ENCODE measurements at places on chromosomes 6 and 20.

GRCh38 chr20:37430044-37430443 is 84.1 kb downstream of the SRC start:
- DNase-seq, result no peak

DNA sequence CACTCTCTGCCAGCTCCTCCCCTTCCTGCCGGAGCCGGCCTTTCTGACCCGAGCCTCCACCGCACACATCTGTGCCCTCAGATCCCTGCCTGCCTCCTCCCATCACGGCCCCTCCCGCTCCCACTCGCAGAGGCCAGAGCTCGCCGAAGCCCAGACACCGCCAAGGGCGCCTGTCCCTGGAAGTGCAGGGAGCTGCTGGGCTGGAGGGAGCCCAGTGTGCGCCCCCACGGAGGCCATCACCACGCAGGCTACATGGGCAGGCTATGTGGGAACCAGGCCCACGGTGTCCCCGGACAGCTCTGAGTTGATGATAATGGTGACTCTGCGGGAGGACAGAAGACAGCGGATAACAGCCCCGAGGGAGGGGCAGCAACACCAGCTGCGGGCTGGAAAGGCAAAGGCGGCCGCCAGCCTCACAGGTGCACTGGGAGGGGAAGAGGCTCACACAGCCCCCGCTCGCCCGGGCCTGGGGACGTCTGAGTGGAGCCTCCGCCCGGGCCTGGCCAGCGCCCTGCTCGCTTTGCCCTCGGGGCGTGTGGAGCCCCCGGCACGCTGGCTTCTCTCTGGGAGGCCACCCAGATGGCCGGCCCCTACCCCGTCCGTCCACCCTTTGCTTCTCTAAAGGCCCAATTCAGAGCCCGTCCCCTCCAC is 154.9 kb downstream of the DLL1 start:
- DNase-seq, result no peak

DNA sequence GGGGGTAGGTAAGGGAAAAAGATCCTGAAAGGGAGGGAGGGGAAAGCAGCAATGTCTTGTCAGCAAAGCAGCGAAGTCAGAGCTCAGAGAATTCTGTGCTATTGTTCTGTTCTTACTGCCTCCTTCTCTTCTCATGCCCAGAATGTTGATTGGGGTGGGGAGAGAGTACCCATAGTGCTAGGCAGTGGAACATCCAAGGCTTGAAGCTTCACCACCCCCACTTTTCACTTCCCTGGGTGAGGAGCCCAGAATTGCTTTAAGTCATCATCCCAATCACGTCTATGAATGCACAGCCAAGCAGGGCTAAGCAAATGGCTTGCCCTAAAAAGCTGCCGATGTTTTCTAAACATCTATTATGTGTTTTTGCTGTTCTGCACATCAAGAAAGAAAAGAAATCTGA is 16.5 kb downstream of the REPS1 start:
- no peak for DNase-seq

DNA sequence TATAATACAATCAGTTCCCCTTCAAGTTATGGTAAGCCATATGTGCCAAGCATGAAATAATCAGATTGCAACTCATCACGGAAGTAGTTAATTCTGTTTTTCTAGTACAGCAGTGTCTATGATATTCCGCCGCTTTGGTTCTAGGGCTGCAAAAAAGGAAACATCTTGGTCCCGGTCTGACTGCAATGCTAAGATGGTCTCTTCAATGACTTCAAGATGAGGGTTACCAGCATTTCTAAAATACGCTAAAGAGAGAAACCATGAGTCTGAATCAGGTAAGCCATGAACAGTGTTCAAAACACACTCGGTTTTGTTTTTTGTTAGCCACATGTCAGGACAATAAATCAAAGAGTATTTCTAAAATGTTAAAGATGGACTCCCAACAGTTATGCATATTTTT is 3.2 kb upstream of the ANKRD60 start:
- no peak for DNase-seq

DNA sequence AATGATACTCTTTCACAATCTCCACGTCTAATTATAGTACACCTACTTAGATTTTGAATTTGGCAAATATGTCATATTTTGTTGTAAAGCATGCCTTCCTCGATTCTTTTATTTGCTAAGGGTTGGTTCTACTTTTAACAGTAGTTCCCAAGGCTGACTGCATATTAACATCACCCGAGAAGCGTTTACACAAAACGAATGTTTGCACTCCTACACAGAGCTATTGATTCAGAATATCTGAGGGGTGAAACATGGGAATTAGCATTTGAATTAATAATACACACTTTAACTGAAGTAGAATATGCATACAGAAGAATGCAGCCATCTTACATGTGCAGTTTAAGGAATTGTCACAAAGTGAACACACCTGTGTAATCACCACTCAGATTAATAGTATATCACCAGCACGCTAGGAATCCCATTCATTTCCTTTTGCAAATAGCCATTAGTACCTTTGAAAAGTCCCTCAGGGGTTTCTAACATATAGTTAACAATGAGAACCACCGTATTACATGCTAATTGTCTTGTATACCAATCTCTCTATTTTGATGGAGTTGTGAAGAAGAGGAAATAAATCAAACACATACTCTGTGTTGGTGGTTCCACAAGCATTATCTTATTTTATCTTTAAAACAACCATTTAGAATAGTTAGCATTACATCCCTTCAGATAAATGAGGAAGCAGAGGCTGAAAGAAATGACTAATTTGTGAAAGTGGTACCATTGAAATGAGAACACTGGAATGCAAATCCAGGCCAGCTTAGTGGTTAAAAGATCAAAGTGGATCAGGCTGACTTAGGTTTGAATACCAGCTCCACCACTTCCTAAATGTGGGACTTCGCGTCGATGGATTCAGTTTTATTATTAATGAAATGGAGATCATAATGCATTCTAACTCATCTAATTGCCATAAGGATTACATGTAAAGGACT is 317.6 kb downstream of the HDGFL1 start:
- DNase-seq, result no peak

DNA sequence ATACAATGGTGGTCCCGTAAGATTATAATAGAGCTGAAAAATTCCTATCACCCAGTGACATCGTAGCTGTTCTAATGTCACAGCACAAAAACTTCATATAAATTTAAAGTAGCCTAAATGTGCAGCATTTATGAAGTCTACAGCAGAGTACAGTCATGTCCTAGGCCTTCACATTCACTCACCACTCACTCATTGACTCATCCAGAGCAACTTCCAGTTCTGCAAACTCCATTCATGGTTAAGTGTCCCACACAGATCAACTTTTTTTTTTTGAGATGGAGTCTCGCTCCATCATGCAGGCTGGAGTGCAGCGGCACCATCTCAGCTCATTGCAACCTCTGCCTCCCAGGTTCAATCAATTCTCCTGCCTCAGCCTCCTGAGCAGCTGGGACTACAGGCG is 20.9 kb upstream of the KCNG1 start:
- no peak for DNase-seq

GRCh38 chr6:166952121-166952520 is 4.2 kb downstream of the RNASET2 start:
- DNase-seq, result no peak

GRCh38 chr20:53867741-53868351 is 202.5 kb downstream of the BCAS1 start:
- DNase-seq, result no peak

DNA sequence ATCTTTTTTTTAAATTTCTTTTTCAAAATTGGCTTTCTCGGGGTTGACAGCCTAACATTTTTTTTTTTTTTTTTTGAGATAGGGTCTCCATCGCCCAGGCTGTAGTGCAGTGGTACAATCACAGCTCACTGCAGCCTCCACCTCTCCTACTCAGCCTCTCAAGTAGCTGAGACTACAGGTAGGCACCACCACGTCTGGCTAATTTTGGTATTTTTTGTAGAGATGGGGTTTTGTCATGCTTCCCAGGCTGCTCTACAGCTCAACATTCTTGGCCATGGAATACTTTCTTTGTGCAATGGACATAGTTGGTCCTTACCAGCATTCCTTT is 6.4 kb upstream of the CTNNBL1 start:
- no peak for DNase-seq

DNA sequence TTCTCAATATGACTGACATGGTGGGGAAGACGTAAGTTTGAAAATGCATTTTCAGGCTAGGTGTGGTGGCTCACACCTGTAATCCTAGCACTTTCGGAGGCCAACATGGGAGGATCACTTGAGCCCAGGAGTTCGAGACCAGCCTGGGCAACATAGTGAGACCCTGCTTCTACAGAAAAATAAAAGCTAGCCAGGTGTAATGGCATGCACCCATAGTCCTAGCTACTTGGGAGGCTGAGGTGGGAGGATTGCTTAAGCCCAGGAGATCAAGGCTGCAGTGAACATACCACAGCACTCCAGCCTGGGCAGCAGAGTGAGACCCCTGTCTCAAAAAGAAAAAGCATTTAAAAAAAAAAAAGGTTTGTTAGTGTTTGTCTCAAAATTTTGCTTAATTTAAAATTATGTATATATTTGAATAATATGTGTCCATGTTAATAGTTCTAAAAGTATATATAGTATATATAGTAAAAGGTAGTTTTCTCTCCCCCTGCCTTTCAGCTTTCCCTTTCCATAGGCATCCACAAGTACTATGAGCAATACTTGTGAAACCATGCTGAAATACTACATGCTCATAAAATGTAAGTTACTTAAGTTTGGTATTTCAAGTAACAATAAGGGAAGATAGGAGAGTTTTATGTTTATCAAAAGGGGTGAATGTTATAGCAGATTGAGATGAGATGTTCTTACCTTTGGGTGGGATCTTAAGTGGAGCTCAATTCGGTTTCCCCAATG is 15.1 kb downstream of the PTPRA start:
- no peak for DNase-seq

DNA sequence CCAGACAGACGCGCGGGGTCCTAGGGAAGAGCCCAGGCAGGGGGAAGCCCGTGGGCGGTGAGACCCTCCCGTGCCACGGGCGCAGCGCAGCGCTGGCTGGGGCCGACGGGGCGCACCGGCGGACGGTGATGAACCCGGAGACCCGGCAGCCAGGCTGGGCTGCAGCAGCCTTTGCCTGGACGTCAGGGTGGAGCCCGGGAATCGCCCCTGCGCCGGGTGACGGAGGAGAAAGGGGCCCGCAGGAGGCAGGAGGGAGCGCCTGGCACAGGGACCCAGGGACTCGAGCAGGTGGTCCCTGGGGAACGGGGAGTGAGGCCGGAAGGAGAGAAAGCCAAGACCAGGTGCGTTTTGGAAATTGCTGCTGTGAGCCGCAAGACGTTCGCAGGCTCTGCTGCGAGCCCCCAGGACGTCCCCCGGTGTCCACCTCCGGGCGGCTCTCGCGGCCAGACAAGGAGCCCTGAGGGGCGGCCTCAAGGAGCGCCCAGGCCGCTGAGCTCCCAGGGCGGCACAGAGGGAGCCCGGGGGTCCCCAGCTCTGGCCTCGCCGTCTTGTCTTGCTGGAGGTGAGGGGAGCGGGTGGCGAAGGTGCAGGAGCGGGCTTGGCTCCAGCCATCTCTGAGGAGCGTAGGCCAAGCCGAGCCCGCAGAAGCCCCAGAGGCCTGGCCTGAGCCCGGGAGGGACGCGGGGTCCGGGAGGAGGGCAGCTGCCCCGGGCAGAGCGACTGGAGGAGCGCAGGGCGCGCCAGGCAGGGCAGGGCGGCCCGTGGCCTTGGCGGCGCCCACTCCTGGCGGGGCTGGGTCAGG is 191.2 kb upstream of the PDE10A start:
- DNase-seq, result no peak

GRCh38 chr6:75428204-75428603 is 65.4 kb downstream of the FILIP1 start:
- DNase-seq, result no peak

All from activated CD8-positive, alpha-beta memory T cell treated with anti-CD3 and anti-CD28 coated beads for 4 hours (primary cell).